ENCODE measurements at places on chromosomes 7 and 10. TPM values are rescaled to one million over a fixed set of nuclear protein-coding genes. Genes with fewer than 3 reads are reported as not detected.

- H3K4me3 ChIP-seq, result no peak overlapping the region
- H3K27me3 ChIP-seq, result no peaks in the 10 kb centered on the region
- no peak overlapping the region for H3K27ac ChIP-seq
- no peak for DNase-seq
- H3K36me3 ChIP-seq, result peaks cover 27% of the 10 kb centered on the region
Measured at GRCh38 chr7:103121641-103122040, 27.3 kb downstream of the NAPEPLD start.

DNA sequence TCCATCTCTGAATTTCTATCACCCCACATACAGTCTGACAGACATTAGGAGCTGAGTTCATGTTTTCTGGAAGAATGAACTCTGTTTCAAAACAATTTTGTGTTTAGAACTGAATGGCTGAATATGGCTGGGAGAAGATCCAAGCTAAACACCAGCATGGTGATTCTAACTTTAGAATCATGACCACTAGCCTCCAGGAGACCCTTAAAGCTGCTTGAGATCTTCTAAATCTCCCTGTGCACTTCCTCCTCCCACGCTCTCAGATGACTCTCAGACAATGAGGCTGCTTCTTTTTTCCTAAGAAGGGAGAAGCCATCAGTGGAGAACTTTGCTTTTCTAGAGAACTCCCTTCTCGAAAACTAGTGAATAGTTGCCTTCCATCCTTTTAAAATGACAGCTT lies 711.2 kb downstream of the GRID1 start:
- no peak overlapping the region for H3K4me3 ChIP-seq
- peaks cover 10% of the 10 kb centered on the region for H3K4me1 ChIP-seq
- H3K36me3 ChIP-seq, result no peaks in the 10 kb centered on the region
- DNase-seq, result no peak

Gene CCDC3
- total RNA-seq, result 5.4 TPM

Gene TAS2R39
- not detected for total RNA-seq

Gene HOXA9
- total RNA-seq, result 13.2 TPM
